ENCODE measurements at places on chromosomes 16 and 17. TPM values are rescaled to one million over a fixed set of nuclear protein-coding genes. Genes with fewer than 3 reads are reported as not detected.

- no peaks in the 10 kb centered on the region for H3K27me3 ChIP-seq
- H3K4me1 ChIP-seq = peaks cover 44% of the 10 kb centered on the region
- peaks cover 12% of the 10 kb centered on the region for H3K36me3 ChIP-seq
- peak overlapping the region; percentile 56 for H3K27ac ChIP-seq
Measured at GRCh38 chr17:5553479-5553878, 30.8 kb downstream of the NLRP1 start.

- no peaks in the 10 kb centered on the region for H3K36me3 ChIP-seq
- no peaks in the 10 kb centered on the region for H3K27me3 ChIP-seq
- H3K4me1 ChIP-seq = no peaks in the 10 kb centered on the region
- no peak for DNase-seq
- H3K27ac ChIP-seq = no peak overlapping the region
- H3K4me3 ChIP-seq = no peak overlapping the region
Measured at GRCh38 chr16:82963653-82964052, 336.9 kb downstream of the CDH13 start.

GRCh38 chr16:12186774-12187335 lies 210.3 kb downstream of the SNX29 start:
- H3K36me3 ChIP-seq = peaks cover 7% of the 10 kb centered on the region
- H3K4me3 ChIP-seq = no peak overlapping the region
- peak overlapping the region; percentile 73 for H3K27ac ChIP-seq
- no peaks in the 10 kb centered on the region for H3K27me3 ChIP-seq

DNA sequence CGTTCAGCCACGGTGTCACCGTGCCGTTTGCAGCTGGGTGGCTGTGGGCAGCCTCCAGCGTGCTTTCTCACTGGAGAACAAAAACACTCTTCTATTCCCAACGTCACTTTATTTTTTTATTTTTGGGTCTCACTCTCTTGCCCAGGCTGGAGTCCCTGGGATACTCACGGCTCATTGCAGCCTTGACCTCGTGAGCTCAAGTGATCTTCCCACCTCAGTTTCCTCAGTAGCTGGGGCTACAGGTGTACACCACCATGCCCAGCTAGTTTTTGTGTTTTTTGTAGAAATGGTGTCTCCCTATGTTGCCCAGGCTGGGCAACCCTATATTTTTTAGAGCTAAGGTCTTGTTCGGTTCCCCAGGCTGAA lies 34.4 kb upstream of the ZC3H18 start:
- no peaks in the 10 kb centered on the region for H3K27me3 ChIP-seq
- peak overlapping the region; percentile 79 for H3K27ac ChIP-seq
- no peaks in the 10 kb centered on the region for H3K36me3 ChIP-seq
- no peak for DNase-seq

DNA sequence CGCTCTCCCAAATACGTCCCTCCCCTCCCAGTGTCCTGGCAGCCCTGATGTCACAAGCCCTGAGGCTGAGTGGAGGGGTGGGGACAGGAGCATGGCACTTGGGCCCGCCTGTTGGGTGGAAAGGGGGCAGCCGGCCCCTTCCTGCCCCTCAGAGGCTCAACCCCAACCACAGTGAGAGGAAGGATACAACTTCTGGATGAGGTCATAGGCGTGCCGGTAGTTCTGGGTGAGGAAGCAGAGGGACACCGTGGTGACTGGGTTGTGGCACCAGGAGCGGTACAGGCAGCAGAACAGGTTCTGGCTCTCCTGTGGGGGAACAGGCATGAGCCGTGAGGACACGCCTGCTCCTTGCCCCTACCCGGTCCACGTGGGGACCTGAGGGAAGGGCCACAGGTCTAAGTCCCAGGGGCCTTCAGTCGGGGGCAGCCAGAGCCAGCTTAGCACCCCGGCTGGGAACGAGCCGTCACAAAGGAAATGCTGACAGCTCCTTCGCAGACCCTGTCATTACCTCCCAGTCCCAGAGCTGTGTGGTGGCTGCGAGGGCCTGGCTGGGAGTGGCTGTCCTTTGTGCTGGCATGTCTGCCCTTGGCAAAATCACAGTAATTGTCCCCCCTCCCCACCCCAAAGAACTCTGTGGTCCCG lies 11.2 kb upstream of the MTSS2 start:
- H3K27me3 ChIP-seq = no peaks in the 10 kb centered on the region
- peaks cover 51% of the 10 kb centered on the region for H3K4me1 ChIP-seq
- peak overlapping the region; percentile 90 for H3K27ac ChIP-seq
- peaks cover 1% of the 10 kb centered on the region for H3K36me3 ChIP-seq
- DNase-seq = peak; percentile 16
- no peak overlapping the region for H3K4me3 ChIP-seq

- H3K27me3 ChIP-seq = no peaks in the 10 kb centered on the region
- DNase-seq = no peak
- H3K27ac ChIP-seq = no peak overlapping the region
- peaks cover 30% of the 10 kb centered on the region for H3K36me3 ChIP-seq
- no peak overlapping the region for H3K4me3 ChIP-seq
- H3K4me1 ChIP-seq = no peaks in the 10 kb centered on the region
Measured at GRCh38 chr17:61770752-61771533, 92.4 kb downstream of the BRIP1 start.

DNA sequence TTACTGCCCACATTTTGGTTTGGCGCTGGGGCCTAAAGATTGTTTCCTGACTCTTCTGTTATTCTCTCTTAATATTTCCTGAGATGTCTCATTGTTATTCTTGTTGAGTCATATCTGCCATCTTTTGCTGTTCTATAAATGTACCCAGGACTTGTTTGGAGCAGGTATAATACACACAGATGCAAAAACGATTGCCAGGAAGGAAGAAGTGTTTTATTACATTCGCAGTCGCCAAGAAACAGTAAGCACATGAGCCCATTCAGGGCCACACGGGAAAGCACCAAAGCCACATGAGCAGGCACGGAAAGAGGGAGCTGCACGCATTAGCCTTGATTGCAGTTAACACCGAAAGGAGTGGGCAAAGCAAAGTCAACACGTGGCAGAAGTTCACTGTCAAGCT lies 70.2 kb downstream of the ARHGAP44 start:
- no peak for DNase-seq
- no peaks in the 10 kb centered on the region for H3K36me3 ChIP-seq
- H3K27ac ChIP-seq = no peak overlapping the region
- H3K27me3 ChIP-seq = no peaks in the 10 kb centered on the region

GRCh38 chr17:50805486-50805885 lies 29.9 kb upstream of the WFIKKN2 start:
- no peaks in the 10 kb centered on the region for H3K4me1 ChIP-seq
- no peak overlapping the region for H3K27ac ChIP-seq
- H3K4me3 ChIP-seq = no peak overlapping the region
- no peaks in the 10 kb centered on the region for H3K36me3 ChIP-seq
- peaks cover 4% of the 10 kb centered on the region for H3K27me3 ChIP-seq

GRCh38 chr17:42180922-42181850 lies at the start of gene KCNH4:
Gene KCNH4, minus strand, starts transcription at chr17:42181142. Its CDS starts 197 bp downstream, at chr17:42180945.
- peaks cover 48% of the 10 kb centered on the region for H3K4me1 ChIP-seq
- H3K36me3 ChIP-seq = no peaks in the 10 kb centered on the region
- peak within 1 kb of the TSS; percentile 58 for H3K4me3 ChIP-seq
- peak; percentile 73 for DNase-seq
- peaks cover 43% of the 10 kb centered on the region for H3K27me3 ChIP-seq
- H3K27ac ChIP-seq = peak within 1 kb of the TSS; percentile 3

- H3K4me1 ChIP-seq = peaks cover 7% of the 10 kb centered on the region
- H3K36me3 ChIP-seq = peaks cover 17% of the 10 kb centered on the region
- DNase-seq = no peak
- H3K27ac ChIP-seq = no peak overlapping the region
- H3K27me3 ChIP-seq = no peaks in the 10 kb centered on the region
Measured at GRCh38 chr17:601244-601925, 113.3 kb downstream of the VPS53 start.

GRCh38 chr17:27764589-27764988 lies 35.7 kb downstream of the NOS2 start:
- H3K4me1 ChIP-seq = no peaks in the 10 kb centered on the region
- H3K27ac ChIP-seq = no peak overlapping the region
- no peak for DNase-seq
- no peaks in the 10 kb centered on the region for H3K27me3 ChIP-seq

The HID1 gene
- 4.7 TPM for polyA plus RNA-seq

GRCh38 chr17:65552214-65552613 lies 9.2 kb downstream of the AXIN2 start:
- H3K27me3 ChIP-seq = no peaks in the 10 kb centered on the region
- H3K27ac ChIP-seq = peak overlapping the region; percentile 14
- H3K4me3 ChIP-seq = no peak overlapping the region

The NPIPA5 gene
- 1.9 TPM for polyA plus RNA-seq

GRCh38 chr17:77045441-77046041 lies 95.2 kb upstream of the SEC14L1 start:
- no peaks in the 10 kb centered on the region for H3K27me3 ChIP-seq
- H3K4me1 ChIP-seq = no peaks in the 10 kb centered on the region
- DNase-seq = no peak
- H3K4me3 ChIP-seq = no peak overlapping the region
- H3K36me3 ChIP-seq = no peaks in the 10 kb centered on the region

GRCh38 chr17:21036361-21036881 lies 6.4 kb downstream of the USP22 start:
- no peak for DNase-seq
- peaks cover 87% of the 10 kb centered on the region for H3K4me1 ChIP-seq
- no peaks in the 10 kb centered on the region for H3K36me3 ChIP-seq
- peak overlapping the region; percentile 82 for H3K4me3 ChIP-seq

DNA sequence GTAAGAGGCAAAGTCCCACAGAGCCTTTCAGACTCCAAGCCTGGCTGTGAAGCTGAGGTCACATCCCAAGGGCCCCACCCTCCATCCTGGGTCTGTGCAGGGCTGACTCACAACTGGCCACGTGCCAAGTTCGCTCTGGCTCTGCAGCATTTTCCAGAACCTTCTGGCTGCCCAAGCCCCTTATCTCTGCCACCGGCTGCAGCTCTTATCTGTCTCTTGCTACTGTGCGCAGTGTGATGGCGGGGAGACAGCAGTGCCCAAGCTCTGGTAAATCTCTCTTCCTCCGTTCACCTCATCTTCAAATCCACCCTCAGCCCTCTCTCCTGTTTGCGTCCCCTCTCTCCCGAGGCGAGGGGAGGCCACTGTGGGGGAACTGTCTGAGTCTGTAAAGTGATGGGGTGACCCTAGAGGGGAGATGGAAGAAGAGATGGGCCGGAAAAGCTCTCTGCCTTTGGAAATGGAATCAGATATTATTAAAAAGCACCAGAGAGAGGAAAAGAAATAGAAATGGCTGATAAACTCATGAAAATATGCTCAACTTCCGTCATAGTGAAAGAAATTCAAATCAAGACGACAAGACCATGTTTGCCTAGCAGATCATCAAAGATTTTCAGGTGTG lies 162.7 kb upstream of the CDC42EP4 start:
- no peak overlapping the region for H3K4me3 ChIP-seq
- H3K36me3 ChIP-seq = no peaks in the 10 kb centered on the region
- DNase-seq = peak; percentile 55
- H3K27me3 ChIP-seq = no peaks in the 10 kb centered on the region
- H3K27ac ChIP-seq = no peak overlapping the region
- peaks cover 17% of the 10 kb centered on the region for H3K4me1 ChIP-seq

The ZSCAN32 gene
- 20.8 TPM for polyA plus RNA-seq

The TSPOAP1 gene
- 1.9 TPM for polyA plus RNA-seq

The DOC2A gene
- polyA plus RNA-seq = not detected

DNA sequence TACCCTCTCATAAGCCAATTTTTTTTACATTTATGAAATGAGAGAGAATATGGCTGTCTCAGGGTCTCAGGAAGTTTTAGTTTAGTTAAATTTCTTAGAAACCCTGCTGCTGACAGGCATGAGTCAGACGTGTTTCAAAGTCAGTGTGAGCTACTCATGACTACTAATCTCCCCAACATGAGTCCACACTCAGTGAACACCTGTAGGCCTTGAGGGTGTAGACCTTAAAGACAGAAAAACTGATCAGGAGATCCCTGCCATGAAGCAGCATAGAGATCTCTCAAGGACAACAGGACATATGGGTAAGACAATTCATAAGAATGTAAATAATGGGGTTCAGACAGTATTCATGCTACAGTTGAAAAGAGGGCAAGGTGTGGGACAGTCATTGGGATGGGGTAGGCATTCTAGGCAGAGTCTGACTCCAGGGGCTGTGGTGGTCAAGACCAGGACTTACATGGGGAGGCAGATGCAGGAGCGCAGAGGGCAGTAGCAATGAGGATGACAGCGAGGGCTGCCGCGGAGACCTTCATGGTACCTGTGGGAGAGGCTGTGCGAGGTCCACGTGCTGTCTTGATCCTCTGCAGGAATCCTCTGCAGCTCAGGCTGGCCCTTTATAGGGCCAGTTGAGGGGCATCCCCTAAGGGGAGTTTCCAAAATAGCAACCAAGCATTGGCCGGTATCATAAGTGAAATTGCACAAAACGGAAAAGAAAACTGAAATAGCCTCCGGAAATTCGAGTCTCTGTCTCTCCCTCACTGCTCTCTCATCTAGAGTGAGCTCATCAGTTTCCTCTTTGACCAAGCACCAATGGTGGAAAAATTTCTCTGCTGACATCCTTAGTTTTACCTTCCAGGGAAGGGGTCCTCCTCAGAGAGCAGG lies at the start of gene CCL5:
TSS of gene CCL5 (minus strand) at position 588 of the 882 bp plus-strand sequence.
- peak within 1 kb of the TSS; percentile 95 for H3K4me3 ChIP-seq
- DNase-seq = no peak
- H3K4me1 ChIP-seq = peaks cover 27% of the 10 kb centered on the region
- no peaks in the 10 kb centered on the region for H3K36me3 ChIP-seq
- no peak within 1 kb of the TSS for H3K27ac ChIP-seq

GRCh38 chr16:23040246-23040645 lies 109.0 kb downstream of the USP31 start:
- H3K4me3 ChIP-seq = no peak overlapping the region
- H3K27me3 ChIP-seq = peaks cover 22% of the 10 kb centered on the region
- no peaks in the 10 kb centered on the region for H3K4me1 ChIP-seq
- H3K27ac ChIP-seq = no peak overlapping the region

DNA sequence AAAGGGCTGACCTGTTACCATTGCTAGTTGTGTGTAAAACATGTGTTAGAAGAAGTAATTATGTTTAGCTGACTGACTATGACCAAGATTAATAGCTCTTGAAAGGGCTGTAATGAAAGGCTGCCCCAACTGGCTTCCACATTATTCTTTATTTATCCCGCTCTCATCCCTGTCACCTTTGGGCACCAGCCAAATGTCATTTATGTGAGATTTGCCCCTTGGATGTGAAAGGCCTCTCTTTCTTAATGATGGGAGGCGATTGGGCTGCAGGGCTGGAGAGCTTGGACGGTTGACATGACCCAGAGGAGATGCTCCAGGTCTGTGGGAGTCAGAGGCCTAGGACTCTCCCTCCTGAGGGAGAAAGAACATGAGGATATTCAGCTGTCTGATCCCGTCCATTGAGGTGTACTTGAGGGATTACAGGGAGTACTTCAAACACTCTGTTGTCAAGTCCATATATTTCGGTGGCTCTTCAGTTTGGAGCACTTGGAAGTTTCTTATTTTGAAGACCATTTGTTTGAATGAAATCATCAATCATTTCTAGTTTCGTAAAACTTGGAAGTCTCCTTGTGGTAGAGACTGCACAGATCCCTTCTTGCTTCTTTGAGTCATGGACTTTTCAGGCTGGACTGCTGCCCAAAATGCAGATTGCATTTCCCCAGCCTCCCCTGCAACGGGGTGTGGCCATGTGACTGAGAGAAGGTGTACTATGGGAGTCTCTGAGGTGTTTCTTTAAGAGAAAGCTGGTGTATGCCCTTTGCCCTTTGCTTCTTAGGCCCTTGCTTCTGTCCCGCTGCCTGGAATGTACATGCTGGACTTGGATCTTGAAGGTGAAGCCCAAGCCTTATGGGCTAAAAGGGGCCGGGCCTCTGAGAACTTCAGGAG lies 51.3 kb downstream of the FTO start:
- no peaks in the 10 kb centered on the region for H3K27me3 ChIP-seq
- peaks cover 6% of the 10 kb centered on the region for H3K36me3 ChIP-seq
- H3K4me1 ChIP-seq = peaks cover 23% of the 10 kb centered on the region
- H3K27ac ChIP-seq = no peak overlapping the region
